ENCODE measurements at places on chromosomes 7 and 10.

DNA sequence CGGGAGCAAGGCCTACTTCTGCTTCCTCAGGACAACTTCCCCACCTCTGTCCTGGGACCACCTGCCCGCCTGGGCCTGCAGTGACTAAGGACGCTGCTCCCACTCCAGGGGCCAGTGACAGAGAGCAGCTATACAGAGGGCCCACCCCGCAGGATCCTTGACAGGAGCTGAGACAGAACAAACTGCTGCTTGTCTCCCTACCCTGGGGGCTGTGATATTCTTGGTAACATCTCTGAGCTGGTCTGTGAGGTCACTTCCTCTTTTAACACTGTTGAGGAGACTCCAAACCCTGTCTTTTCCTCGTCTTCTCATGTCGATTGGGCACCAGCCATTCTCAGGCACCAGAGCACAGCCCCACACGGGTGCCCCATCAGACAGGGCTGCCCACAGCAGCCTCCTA lies 6.9 kb upstream of the MRPS24 start:
- DNase-seq, result no peak

- DNase-seq, result no peak
These were observed at the start of gene SCRN1 for GRCh38 chr7:29989257-29989995. TSS of gene SCRN1 (minus strand) at chr7:29989801. CDS start at chr7:29969067, 20,734 bp downstream.

DNA sequence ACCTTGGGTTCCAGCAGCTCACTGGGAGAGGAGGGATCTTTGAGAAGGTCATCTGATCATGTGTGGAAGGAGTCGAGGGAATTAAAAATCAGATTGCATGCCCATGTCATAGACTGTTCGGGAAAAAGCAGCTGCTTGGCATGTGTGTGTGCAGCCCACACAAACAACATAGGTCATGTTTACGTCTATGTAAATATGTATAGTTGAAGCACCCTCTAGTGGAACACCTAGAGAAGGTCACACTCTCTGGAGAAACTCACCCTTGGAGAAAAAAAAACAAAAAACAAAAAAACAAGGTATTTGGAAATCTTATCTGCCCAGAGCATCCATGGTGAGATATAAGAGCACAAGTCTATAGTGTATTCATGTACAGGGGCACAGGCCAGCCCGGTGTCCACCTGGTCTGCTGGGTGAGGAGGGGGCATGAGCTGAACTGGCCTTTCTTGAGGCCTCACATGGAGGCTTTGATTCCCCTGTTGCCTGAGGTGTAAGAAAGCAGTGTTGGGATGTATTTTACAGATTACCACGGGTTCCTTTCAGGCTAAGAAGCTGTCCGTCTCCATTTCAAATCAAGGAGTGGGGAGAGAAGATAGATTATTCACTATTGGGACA lies 98.0 kb downstream of the NPY start:
- DNase-seq, result no peak

DNA sequence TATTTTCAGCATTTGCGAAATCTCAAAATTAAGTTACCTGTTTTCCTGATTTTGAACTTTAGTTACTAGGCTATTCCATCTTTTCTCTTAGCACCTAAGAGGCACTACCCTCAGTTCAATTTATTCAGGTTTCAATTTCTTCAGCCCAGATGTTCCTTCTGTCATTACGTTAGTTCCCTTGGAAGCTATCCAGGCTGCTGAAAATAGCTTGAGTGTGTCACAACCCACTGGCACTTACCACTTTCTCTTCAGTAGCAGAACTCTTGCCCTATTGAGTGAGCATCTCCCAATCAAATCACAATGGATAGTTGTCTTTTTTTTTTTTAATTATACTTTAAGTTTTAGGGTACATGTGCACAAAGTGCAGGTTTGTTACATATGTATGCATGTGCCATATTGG lies 332.7 kb upstream of the LRGUK start:
- DNase-seq, result no peak

DNA sequence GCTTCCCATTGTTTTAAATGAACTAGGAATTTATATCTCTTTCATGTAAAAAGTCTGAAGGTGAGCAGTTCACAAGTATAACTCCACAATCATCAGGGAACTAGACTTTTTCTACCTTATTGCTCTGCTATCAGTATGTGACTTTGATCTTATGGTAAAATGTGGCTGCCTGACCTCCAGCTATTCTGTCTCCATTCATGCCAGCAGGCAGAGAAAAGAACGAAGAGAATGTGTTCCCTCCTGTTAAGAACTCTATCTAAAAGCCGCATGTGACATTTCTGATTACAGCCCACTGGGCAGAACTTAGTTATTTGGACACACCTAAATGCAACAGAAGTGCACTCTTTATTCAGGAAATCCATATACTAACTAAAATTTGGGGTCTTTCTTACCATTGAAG lies 102.8 kb upstream of the MBL2 start:
- DNase-seq, result no peak

DNA sequence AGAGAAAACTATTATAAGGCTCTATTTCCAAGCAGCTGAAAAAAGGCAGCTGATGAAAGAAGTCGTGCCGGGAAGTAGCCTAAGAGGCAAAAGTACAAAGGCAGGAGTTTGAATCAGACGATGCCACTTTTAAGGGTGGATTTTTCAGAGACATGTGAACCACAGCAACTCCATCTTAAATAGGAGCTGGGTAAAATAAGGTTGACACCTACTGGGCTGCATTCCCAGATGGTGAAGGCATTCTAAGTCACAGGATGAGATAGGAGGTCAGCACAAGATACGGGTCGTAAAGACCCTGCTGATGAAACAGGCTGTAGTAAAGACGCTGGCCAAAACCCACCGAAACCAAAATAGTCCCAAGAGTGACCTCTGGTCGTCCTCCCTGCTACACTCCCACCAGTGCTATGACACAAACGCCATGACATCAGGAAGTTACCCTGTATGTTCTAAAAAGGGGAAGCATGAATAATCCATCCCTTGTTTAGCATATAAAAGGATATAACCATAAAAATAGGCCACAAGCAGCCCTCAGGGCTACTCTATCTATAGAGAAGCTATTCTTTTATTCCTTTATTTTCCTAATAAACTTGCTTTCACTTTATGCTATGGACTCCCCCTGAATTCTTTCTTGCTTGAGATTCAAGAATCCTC lies 45.5 kb upstream of the PRSS1 start:
- DNase-seq, result no peak

DNA sequence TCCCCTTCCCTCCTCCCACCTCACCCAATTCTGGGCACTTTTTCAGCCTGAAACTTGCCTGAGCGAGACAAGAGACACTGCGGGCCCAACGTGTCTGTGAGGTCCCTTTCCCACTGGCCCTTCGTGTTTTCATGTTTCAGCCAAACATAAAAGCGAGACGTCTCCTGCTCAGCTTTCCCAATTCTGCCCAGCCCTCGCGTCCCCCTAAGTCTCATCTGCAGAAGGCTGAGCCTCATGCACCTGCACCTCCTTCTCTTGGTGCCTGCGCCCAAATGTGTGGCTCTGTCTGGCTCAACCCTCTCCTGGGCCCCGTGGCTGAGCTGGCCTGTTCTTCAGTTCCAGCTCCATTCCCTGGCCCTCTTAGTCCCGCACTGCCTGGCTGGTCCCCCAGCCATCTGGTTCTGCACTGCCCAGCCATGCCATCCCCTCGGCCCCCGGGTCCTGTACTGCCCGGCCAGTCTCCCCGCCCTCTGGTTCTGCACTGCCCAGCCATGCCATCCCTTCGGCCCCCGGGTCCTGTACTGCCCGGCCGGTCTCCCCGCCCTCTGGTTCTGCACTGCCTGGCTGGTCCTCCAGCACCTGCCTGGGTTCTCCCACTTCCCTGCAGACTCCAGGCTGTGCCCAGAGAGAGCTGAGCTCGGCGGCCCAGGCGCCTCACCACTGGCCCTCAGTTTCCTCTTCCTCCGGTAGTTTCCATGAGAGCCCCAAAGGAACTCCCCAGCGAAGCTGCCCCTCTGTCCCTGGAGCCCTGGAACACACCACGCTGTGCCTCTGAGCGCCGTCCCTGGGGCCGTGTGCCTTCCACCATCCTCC lies 224.1 kb downstream of the DNAJB6 start:
- DNase-seq, result no peak

DNA sequence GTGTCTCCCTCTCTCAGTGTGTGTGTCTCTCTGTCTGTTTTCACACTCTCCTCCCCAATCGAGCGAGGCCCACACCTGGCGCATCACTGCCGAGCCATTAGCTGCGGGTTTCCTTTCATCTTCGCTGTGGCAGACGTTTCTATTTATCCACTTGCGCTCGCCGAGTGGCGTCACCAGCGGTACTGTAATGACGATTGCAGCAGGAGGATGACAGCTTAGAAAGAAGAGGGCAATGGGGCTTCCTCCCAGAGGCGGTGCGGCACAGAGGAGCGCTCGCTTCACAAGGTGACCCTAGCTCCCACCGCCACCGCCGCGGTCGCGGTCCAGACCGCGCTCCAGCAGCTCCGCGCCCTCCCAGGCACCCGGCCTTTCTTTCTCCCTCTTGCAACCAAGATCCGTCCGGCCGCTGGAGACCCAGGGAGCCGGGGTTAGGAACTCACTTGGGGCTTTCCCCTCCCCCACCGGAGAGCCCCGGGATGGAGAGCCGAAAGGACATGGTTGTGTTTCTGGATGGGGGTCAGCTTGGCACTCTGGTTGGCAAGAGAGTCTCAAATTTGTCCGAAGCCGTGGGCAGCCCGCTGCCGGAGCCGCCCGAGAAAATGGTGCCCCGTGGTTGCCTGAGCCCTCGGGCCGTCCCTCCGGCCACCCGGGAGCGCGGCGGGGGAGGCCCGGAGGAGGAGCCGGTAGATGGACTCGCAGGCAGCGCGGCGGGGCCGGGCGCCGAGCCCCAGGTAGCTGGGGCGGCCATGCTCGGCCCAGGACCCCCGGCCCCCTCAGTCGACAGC lies at the start of gene EVX1:
EVX1 (plus strand) TSS at position 248 of the 785 bp plus-strand sequence; CDS start at position 477, 229 bp downstream.
- no peak for DNase-seq

GRCh38 chr10:29022513-29022912 lies 266.4 kb upstream of the LYZL1 start:
- no peak for DNase-seq

DNA sequence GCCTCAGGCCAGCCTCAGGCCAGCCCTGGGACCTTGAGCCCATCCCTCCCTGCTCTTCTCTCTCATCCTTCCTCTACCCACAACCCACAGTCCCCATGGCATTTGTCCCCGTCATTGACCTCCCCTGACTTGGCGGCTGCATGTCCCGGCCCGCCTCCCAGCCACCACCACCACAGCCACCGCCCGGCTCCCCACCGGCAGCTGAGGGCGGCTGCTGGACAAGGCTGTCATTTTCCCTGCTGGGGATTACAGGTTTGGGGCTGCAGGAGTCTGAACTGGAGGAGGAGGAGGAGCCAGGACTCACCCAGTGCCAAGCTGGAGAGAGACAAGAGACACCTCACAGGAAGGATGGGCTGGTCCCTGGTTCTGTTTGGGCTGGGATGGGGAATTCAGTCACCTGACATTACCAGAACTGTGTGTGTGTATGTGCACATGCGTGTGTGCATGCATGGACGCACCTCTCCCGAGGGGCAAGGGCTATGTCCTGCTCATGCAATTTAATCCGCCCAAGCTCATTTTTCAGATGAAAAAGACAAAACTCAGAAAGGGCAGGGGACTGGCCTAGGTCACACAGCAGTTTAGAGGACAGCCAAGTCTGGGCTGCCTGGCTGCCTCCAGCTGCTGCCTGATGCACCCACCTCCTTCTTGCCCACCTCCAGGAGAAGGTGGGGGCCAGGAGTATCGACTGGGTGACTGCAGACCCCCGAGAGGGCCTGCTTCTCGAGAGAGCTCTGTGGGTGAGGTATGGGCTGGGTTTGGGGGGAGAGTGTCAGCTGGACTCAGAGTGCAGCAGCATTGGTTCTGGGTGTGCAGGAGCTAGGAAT lies 113.1 kb downstream of the ZMIZ1 start:
- no peak for DNase-seq

DNA sequence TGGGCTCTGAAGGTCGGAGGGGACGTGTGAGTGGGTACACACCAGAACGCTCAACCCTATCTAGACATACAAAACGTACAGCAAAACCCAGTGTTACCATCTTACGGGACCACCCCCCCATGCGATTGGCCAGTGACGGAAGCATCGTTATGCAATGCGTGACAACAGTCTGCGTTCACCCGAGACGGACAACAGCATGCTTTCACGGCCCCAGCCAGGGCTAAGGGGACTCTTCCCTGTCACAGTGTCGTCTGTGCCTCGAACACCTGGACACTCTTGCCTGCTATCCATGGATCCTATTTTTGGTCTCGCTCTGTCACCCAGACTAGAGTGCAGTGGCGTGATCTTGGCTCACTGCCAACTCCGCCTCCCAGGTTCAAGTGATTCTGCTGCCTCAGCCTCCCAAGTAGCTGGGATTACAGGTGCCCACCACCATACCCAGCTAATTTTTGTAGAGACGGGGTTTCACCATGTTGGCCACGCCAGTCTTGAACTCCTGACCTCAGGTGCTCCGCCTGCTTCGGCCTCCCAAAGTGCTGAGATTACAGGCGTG lies 23.3 kb downstream of the DPYSL4 start:
- DNase-seq, result no peak

GRCh38 chr7:82410461-82410860 lies 33.1 kb downstream of the CACNA2D1 start:
- no peak for DNase-seq

DNA sequence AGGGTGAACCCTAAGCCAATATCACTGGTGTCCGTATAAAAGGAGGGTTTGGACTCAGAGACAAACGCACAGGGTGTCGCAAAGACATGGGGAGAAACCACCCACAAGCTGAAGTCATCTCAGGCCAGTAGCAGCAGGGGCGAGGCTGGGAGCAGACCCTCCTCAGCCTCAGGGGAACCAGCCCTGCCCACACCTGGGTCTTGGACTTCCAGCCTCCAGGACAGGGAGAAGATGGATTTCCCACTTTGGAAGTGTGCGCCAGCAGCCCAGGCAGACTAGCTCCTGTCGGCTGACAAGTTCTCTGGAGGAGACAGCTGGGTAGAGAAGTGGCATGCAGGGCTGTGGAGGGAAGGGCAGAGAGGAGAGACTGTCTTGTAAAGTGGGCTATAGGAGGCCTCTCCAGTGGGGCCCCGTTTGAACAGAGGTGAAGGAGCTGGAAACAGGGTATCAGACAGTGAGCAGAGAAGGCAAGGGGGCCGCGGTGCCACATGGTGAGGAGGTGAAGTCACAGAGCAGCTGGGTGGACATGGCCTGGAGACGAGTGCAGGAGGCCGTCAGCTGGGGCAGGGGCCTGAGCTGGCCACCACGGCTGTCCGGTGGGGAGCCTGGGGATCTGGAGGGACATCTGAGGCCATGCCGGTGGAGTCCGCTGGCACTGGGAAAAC lies 475.6 kb downstream of the PTPRN2 start:
- no peak for DNase-seq

GRCh38 chr7:94059746-94060145 lies 55.6 kb upstream of the BET1 start:
- DNase-seq, result peak; percentile 68

Data from AG04449 (cell line).